ENCODE measurements at places on chromosomes 11 and 22.

GRCh38 chr22:29912141-29912540 is 29.2 kb downstream of the MTMR3 start:
- no peak for DNase-seq

- DNase-seq = no peak
Observed at GRCh38 chr11:19975414-19975990, 184.8 kb downstream of the DBX1 start.

- no peak for DNase-seq
Observed at GRCh38 chr11:75082601-75083216, 14.0 kb downstream of the OR2AT4 start.

GRCh38 chr11:2507212-2507901 is 62.5 kb downstream of the KCNQ1 start:
- no peak for DNase-seq

DNA sequence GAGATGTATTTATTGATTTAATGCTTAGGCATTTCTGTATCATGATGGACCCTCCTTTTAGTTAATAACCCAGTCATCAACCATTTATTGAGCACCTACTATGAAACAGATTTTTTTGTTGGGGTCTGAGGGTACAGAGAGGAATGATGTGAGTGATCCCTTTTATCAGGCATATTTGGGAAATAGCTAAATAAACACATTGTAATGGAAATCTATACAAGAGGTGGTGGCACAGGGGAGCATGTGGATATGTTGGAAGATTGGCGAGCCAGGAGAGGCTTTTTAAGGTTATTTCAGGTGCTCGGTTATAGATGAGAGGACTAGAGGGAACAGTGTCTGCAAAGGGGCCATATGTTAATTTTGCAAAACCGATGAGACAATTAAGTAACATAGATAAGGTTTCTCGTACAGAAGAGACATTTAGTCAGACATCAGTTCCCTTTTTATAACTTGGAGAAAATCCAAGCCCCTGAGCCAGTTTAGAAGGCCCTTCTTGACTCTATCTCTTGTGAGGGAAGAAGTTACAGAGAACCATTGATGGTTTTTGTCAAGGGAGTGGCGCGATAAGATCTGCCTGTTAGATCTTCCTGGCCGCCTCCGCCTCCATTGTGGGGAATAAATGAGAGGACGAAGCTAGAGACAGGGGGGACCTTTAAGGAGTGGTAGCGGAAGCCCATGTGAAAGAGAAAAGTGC is 2.0 kb downstream of the ATXN10 start:
- no peak for DNase-seq
